Right kidney (tissue), 9 donors: ENCODE measurements at places on chromosomes 11 and 22.
A peak's percentile ranks its signal among the peaks of the same experiment; 100 is the strongest.

DNA sequence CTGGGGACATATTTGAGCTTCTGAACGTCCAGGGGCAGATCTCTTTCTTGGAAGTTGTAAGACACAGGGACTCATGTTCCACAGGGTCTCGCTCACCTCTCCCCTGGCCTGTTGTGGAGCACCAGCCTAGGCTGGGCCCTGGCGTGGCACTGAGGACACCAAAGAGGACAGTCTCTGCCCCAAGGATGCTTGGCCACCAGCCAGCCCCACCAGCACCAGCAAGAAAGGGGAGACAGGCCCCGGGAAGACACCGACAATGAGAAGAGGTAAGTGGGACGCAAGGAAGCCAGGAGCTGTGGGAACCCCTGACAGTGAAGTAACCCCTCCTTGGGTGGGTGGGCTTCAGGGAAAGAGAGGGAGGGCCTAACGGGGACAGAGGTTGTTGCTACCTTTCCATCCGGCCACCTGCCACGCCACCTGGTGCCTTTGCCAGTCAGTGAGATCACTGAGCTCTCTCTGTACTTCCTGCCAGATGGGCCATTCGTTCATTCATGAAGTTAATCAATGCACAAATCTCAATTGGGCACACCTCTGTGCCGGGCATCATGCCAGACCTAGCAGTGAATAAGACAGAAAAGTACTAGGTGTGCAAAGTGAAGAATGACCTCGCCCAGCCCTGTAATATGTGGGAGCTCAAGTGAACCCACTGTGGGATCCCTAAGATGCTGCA, 11.1 kb downstream of the APOL5 start:
- no peak for DNase-seq

- DNase-seq: peak; percentile 6
These were observed 851 bp downstream of the SYT8 start for GRCh38 chr11:1835671-1836010.

- DNase-seq: peak; percentile 14
These were observed 71.4 kb upstream of the MPEG1 start for GRCh38 chr11:59283825-59284772.

- DNase-seq: peak; percentile 60
These were observed 64.0 kb downstream of the RPUSD4 start for GRCh38 chr11:126147208-126148111.

GRCh38 chr11:78217650-78218541, 29.2 kb downstream of the USP35 start:
- DNase-seq: no peak

GRCh38 chr11:66677599-66678375, at the start of gene RBM4B:
RBM4B (minus strand) TSS chr11:66677887; CDS start chr11:66677079, 808 bp downstream.
- peak; percentile 97 for DNase-seq

DNA sequence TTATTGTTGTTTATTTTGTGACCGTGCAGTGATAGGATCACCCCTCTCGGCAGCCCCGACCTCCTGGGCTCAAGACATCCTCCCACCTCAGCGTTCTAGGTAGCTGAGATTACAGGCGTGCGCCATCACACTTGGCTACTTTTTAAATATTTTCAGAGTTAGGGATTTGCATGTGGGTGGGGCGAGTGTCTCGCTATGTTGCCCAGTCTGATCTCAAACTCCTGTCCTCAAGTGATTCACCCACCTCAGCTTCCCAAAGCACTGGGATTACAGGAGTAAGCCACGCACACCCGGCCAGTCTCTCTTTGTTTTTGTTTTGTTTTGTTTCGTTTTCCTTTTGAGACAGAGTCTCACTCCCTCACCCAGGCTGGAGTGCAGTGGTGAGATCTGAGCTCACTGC, 1.2 kb upstream of the INTS5 start:
- no peak for DNase-seq

GRCh38 chr22:24007253-24008021, 2.2 kb upstream of the GSTT4 start:
- no peak for DNase-seq

GRCh38 chr11:35139722-35140282, 831 bp downstream of the CD44 start:
- no peak for DNase-seq

DNA sequence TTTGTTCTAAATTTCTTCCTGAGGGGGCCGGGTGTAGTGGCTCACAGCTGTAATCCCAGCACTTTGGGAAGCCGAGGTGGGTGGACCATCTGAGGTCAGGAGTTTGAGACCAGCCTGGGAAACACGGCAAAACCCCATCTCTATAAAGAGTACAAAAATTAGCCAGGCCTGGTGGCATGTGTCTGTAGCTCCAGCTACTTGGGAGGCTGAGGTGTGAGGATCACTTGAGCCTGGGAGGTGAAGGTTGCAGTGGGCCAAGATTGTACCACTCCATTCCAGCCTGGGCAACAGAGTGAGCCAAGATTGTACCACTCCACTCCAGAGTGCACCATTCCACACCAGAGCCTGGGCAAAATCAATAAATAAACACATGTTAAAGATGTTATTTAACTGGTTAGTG, 20.6 kb upstream of the TOP3B start:
- DNase-seq: no peak

DNA sequence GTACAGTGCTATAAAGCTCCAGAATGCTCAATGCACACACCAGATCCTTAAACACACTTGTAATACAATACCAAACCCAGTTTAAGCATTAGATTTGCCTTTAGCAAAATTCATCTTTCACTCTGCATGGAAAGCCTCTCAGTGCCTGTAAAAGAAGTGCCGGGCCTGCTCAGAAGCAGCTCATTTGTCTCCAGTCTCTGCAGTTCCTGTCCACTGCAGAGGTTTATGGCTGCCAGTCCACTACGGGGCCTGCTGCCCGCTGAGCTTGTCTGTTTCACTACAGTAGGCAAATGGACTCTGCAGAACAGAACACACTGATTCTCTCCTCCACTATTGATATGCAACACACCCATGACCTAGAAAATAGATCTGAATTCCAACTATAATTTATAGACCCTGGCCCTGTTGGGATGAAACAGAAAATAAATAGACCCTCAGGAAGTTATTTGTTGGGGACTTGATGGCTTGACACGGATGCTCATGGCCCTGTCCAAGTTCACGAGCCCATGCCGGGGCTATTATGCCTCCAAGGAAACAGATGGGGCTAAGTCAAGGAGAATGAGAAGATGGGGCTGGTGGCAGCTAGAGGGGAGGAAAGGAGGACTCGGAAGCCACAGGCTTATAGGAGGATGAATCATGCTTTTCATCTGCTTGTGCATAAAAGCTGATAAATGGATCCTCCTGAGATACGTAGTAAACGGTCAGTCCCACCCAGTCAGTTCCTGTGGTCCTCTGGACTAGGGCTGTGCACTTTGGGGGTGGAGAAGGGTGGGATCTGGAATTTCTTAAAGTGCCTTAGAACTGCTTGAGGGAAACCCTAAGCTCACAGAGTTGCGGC, 416.8 kb upstream of the TENM4 start:
- DNase-seq: no peak

DNA sequence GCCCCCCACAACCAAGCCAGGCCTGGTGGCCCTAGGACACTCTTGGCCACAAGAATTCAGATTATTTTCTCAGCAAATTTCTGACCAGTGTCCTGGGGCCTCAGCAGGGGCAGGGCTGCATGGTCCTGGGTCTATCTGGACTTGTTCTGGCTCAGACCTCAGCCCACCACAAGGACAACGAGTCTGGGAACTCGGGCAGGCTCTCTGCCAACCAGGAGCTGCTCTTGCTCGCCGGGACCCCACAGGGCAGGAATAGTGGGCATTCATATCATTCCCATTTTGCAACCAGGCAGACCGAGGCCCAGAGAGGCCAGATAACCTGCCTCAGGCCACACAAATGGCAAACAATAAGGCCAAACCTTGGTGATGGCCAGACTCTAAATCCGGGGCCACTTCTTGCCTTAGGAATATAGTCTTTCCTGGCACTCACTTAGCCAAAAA, 75.4 kb upstream of the WNT7B start:
- no peak for DNase-seq

- DNase-seq: no peak
These were observed 8.6 kb downstream of the KLHL35 start for GRCh38 chr11:75424396-75424795.

DNA sequence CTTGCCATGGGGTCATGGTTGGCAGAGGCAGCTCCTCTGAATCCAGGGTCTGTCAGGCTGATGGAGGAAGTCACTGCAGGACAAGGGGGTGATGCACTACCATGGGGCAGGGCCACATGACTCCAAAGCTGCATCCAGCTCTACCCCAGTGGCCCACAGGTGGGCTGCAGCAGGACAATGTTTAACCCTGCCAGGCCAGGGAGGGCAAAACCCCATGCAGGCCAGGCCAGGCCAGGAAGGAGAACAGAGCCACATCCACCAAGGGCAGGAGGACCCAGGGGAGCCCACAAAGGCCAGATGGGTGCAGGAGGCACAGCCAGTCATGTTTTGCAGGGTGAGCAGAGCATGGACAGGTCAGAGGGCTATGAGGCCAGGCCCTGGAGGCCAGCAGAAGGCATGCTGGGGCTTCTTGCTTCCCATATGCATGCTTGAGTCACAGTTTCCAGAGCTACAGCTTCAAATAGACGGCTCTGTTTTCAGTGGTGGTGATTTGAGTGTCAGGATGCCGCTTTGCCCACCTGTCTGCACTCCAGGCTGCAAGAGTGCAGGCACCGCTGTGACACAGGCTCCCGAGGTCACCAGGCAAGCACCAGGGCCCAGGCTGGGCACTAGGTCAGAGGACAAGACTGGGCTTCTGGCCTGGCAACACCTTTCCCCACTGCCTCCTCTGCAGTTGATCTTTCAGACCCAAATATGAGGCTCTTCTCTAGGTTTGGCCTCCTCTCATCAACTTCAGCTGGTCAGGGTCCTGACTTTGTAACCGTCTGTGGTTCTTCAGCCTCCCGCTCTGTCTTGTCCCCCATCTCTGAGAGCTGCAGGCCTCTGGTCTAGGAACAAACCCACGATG, 22.9 kb downstream of the RSPH14 start:
- DNase-seq: no peak

GRCh38 chr11:77191823-77192495, 63.9 kb downstream of the MYO7A start:
- peak; percentile 73 for DNase-seq

DNA sequence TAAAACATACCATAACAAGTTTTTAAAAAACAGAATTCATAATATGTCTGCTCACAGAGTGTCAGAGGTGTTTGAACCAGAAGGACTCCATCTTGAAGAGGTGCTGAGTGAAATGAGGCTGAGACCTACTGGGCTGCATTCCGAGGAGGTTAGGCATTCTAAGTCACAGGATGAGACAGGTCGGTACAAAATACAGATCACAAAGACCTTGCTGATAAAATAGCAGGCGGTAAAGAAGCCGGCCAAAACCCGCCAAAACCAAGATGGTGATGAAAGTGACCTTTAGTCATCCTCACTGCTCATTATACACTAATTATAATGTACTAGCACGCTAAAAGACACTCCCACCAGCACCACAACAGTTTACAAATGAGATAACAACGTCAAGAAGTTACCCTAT, 116.4 kb downstream of the ARHGAP32 start:
- no peak for DNase-seq

- DNase-seq: no peak
These were observed 51.2 kb downstream of the SYN3 start for GRCh38 chr22:33006955-33007318.

DNA sequence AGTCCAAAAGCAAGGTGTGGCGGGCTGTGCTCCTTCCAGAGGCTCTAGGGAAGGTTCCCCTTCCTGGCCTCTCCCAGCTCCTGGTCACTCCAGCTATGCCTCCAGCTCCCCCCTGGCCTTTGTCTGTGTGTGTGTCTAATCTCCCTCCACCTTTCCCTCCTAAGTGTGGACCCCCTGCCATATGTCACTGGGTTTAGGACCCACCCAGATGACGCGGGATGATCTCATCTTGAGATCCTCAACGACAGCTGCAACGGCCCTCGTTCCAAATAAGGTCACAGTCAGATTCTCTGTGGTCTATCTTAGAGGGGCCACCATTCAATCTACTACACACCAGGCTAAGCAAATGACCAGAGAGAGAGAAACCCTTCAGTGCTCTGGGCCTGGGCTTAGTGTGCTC, 107.9 kb downstream of the ARHGAP8 start:
- DNase-seq: no peak

- no peak for DNase-seq
These were observed 23.4 kb downstream of the C2CD3 start for GRCh38 chr11:74147199-74147929.

- no peak for DNase-seq
These were observed 8.6 kb downstream of the PPP6R3 start for GRCh38 chr11:68469122-68469521.

- DNase-seq: peak; percentile 16
These were observed 133.8 kb downstream of the SPATA19 start for GRCh38 chr11:133711545-133711944.

- DNase-seq: no peak
These were observed 216.2 kb upstream of the ARHGAP20 start for GRCh38 chr11:110928391-110928790.

DNA sequence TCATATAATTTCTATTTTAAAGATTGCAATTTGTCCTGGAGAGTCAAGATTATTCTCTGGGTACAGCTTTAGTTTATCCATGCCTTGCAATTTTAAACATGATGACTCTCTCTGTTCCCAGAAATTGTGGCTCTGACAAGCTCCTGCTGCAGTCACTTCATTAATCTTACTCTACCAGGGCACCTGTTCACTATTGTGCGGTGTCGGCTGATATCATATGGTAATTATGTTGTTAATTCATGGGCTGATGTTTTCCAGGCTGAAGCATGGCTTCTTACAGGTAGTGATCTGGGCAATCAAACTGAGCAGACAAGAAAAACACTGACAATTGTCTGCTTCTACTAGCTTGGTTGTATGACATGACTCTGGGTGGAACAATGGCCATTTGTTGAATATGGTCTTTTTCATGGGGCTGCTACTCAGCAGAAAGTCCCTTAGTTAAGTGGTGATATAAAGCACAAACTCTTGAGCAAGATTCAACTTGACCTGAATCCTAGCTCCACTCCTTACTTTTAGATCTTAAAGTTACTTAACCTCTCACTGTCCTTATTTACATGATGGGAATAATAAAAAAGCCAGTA, 230.7 kb downstream of the FAT3 start:
- no peak for DNase-seq

DNA sequence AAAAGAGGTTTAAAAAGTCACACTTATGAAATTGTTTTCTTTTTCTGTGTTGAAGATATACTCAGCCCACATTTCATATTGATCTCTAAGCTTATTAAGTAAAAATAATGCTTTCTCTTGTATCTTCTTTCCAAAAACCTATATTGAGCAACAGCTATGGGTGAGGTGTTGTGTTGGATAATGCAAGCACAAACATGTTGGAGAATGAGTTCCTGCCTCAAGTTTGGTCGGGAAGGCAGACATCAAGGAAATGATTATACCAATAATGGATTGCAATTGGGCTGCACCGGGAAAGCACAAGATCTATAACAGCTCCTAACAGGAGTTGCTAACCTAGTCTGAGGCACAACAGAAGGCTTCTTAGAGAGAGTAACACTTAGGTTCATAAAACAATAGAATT, 308.9 kb upstream of the MPPED2 start:
- no peak for DNase-seq
